ENCODE measurements at places on chromosomes 6 and 20.
A peak's percentile ranks its signal among the peaks of the same experiment; 100 is the strongest.

DNA sequence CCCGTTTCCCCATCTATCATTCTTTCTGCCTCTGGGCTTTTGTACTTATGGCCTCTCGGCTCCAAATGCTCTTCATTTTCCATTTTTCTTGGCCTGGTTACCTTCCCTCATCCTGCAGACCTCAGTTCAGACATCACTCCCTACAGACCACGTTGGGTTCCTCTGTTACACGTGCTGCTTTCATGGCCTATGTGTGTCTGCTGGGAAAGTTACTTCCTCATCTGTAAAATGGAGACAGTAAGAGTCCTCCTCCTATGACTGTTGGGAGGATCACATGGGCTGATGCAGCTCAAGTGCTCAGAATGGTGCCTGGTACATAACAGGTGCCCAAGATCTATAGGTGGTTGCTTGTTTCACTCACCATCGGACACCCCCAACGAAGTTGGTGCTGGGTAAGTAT is 13.5 kb downstream of the KCNK17 start:
- no peaks in the 10 kb centered on the region for H3K36me3 ChIP-seq
- no peaks in the 10 kb centered on the region for H3K27me3 ChIP-seq
- H3K4me3 ChIP-seq, result no peak overlapping the region
- no peak for DNase-seq
- H3K27ac ChIP-seq, result no peak overlapping the region

GRCh38 chr6:142945446-142946180 is 637 bp upstream of the HIVEP2 start:
- no peaks in the 10 kb centered on the region for H3K4me1 ChIP-seq

- no peaks in the 10 kb centered on the region for H3K36me3 ChIP-seq
- peak overlapping the region; percentile 45 for H3K4me3 ChIP-seq
- no peak overlapping the region for H3K27ac ChIP-seq
- no peaks in the 10 kb centered on the region for H3K27me3 ChIP-seq
- H3K4me1 ChIP-seq, result peaks cover 17% of the 10 kb centered on the region
These were observed 661 bp upstream of the PPP1R14C start for GRCh38 chr6:150142097-150142669.

DNA sequence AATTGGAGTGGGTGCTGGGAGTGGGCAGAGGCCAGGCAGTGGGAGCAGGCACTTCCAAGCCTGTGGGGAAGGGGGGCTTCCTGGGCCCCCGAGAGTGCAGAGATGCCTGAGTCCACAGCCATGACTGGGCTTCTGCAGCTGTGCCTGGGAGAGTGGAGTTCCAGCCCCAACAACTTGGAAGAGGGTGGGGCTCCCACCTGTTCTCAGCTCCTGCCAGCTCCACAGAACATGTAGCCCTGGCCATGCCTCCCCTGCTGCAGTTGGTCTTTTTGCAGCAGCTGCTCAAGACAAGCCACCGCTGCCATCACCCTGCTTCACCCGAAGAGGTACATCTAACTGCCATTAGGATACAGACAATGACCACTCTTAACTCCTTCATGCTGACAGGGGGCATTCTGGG is 1092.3 kb downstream of the KHDRBS2 start:
- no peak overlapping the region for H3K4me3 ChIP-seq
- H3K27me3 ChIP-seq, result no peaks in the 10 kb centered on the region
- no peak for DNase-seq
- no peaks in the 10 kb centered on the region for H3K36me3 ChIP-seq

DNA sequence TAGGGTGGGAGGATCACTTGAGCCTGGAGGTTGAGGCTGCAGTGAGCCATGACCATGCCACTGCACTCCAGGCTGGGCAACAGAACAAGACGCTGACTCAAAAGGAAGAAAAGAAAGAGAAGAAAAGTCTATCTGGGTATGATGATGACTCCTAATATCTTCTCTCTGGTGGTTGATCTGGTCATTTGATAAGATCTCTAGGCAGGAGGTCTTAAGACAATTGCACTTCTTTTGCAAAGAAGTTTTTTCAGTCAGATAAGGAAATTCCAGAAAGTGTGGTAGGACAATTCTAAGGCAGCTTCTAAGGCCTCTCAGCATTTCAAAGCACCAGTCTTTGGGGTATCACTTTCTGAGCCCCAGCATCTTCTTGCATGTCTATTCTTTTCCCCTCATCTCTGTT is 7.7 kb upstream of the AIF1 start:
- no peak overlapping the region for H3K27ac ChIP-seq
- DNase-seq, result no peak
- no peaks in the 10 kb centered on the region for H3K27me3 ChIP-seq
- no peak overlapping the region for H3K4me3 ChIP-seq
- H3K36me3 ChIP-seq, result no peaks in the 10 kb centered on the region

GRCh38 chr6:51077821-51078518 is 259.3 kb downstream of the TFAP2B start:
- no peaks in the 10 kb centered on the region for H3K4me1 ChIP-seq
- no peak overlapping the region for H3K27ac ChIP-seq
- H3K4me3 ChIP-seq, result no peak overlapping the region
- DNase-seq, result no peak
- no peaks in the 10 kb centered on the region for H3K27me3 ChIP-seq

DNA sequence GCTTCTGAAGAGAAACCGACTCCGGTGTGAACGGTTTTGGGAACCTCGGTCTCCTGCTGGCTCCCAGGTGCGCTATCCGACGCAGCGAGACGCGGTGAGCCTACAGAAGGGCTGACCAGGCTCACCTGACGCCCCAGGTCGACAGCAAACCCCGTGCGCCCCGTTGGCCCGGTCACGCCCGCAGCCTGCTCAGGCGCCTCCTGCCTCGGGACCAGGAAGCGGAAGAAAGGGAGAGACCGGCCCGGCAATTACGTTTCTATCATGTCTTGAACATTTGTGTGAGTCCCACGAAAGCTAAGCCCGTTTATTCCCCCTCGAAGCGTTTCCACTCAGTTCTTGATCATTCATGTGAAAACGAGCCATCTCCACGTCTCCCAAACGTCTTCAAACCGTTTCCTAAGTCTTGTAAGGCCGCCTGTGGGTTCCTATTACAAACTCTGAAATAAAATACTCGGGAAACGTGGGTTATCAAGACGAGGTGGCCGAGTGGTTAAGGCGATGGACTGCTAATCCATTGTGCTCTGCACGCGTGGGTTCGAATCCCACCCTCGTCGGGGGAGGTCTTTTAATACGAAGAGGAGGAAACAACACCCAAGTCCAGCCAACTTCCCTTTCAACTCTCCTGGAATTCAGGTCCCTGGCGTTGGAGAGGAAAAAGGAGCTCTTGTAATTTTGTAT is 150.5 kb upstream of the PRSS16 start:
- H3K27me3 ChIP-seq, result peaks cover 37% of the 10 kb centered on the region
- DNase-seq, result no peak
- peaks cover 6% of the 10 kb centered on the region for H3K4me1 ChIP-seq

DNA sequence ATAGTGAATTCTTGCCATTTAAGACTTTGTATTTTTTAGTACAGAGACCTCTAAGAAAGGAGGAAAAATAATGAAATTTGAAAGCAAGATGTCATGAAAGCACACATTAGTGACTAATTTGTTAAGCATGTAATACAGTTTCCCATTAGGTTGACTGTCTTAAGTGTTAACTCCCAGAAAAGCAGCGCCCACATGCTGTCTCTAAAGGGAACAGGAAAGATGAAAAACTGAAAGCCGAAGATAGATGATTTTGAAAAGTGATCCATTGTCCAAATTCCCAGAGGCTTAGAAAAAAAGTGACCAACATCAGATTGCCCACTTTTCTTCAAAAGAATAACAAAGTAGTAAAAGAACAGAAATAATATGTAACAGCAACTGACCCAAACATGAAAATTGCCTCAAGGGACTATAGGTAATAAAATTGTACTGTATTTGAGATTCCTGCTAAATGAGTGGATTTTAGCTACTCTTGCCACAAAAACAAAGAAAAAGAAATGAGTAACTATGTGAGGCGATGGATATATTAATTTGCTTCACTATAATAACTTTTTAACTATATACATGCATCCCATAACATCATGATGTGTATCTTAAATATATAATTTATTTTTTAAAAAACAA is 83.2 kb upstream of the OGFRL1 start:
- no peak for DNase-seq
- no peak overlapping the region for H3K27ac ChIP-seq
- no peaks in the 10 kb centered on the region for H3K27me3 ChIP-seq

DNA sequence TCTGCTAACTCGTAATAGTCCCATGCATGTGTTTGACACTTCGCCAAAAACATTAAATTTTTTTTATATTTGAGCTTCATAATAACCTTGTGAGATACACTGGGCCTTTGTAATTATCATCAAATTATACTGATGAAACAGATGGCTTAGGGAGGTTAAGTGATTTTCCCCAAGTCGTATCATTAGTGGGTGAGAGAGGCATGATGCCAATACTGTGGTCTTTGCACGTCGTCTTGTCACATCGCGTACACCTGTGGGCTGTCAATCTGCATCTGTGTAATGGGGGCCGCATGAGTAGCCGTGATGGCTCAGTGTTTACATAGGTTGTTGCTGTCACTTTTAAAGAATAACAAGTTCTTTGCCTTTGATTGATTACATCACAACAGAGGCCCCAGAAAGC is 1.7 kb downstream of the PRL start:
- H3K27ac ChIP-seq, result no peak overlapping the region
- no peaks in the 10 kb centered on the region for H3K36me3 ChIP-seq
- DNase-seq, result no peak
- H3K4me3 ChIP-seq, result no peak overlapping the region
- H3K4me1 ChIP-seq, result no peaks in the 10 kb centered on the region

DNA sequence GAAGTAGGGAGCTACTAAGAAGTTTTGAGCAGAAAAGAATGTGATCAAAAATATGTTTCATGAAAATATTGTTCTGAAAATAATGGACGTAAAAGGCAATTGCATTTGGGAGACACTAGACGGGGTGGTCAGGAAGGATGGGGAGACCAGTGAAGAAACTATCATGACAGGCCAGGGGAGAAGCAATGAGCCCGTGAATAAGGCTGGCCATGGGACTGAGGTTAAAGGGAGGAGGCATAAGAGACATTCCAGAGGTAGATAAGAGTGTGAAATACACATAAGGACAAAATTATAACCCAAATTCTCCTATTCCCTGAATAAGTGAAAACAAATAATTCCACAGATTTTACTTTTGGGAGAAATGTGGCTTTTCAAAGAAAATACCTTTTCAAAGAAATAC is 51.7 kb downstream of the MARCKS start:
- no peaks in the 10 kb centered on the region for H3K27me3 ChIP-seq
- H3K4me1 ChIP-seq, result peaks cover 7% of the 10 kb centered on the region
- H3K36me3 ChIP-seq, result no peaks in the 10 kb centered on the region
- H3K27ac ChIP-seq, result no peak overlapping the region
- no peak for DNase-seq
- H3K4me3 ChIP-seq, result no peak overlapping the region

DNA sequence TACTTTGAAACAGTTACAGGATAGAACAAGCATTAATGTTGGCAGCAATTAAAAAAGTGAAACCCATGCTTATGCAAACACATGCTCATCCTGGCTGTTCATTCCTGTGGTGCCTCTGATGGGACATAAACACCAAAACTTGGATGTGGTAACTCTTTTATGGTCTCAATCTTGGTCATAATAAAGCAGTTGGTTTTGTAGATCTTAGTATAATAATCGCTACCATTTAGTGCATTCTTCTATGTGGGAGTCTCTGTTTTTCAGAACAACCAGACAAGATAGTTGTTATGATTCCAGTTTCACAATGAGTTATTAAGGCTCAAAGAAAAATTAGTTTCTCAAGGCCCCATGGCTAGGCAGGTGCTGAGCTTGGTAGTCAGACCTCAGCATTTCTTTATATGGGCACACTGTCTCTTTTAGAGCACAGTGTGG is 184.0 kb downstream of the UTRN start:
- no peak for DNase-seq
- no peaks in the 10 kb centered on the region for H3K4me1 ChIP-seq
- H3K4me3 ChIP-seq, result no peak overlapping the region
- no peak overlapping the region for H3K27ac ChIP-seq
- no peaks in the 10 kb centered on the region for H3K27me3 ChIP-seq
- H3K36me3 ChIP-seq, result peaks cover 13% of the 10 kb centered on the region

DNA sequence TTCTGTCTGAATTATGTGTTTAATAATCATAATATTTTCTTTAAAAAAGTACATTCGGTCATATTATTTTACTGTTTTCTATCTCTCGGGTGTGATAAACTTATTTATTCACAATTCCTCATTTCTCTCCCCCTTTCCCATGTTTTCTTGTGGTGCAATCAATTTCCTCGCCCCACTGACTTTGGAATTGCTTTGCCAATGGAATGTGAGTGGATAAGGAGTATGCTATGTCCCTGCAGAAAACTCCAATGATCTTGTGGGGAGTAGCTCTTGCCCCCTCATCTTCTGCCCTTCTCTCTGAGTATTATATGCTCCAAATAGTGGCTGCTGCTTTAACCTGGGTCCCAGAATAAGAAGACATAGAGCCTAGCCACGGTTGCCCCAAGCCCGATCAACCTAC is 64.1 kb downstream of the HMGN3 start:
- no peak for DNase-seq
- H3K27me3 ChIP-seq, result no peaks in the 10 kb centered on the region
- no peak overlapping the region for H3K4me3 ChIP-seq
- H3K4me1 ChIP-seq, result no peaks in the 10 kb centered on the region
- no peak overlapping the region for H3K27ac ChIP-seq

All from tibial artery (tissue), 4 donors.